ENCODE measurements at places on chromosomes 16 and 17.

DNA sequence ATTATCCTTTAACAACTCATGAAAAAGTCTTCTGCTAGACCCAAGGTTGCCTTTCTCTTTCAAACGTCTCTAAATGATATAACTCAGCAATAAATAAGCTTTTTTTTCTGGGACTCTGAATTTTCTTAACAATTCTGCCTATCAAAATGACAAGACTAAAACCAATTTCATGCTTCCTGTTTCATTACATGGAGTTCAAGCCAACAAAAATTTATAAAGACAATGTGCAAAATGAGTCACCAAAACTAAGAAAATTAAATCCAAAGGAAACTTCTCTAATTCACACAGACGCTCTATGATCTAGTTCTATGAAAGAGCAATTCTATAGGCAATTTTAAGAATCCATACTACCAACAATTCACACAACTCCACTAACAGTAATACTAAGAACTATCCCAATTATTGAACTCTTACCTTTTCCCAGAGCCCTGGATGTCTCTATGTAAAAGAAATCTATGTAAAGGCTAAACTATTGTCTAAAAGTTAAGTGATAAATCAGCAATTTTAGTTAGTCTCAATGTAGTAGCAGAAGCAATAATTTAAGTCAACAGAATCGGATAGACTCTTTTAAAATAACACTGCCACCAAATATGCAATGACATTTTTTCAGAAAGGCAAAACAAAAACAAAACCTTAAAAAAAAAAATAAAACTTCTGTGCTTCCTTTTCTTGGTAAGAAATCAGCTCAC, 44.2 kb downstream of the ZZEF1 start:
- DNase-seq: no peak

DNA sequence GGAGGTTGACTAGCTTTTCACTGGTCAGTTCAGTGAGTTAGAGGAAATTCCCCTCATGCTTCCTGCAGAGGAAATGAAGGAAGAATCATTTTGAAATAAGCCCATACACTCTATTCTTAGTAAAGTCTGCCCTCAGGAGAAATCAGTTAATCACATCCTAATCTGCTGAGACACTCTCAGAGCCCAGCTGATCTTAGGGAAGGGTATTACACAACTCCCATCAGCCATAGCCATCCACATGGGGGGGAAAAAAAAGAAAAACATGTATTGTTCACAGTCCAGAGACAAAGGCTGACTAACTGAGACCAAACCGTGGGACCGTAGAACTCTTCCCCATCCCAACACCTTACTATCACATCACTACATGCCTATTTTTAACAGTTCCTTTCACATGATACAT, 722.3 kb downstream of the CDH8 start:
- no peak for DNase-seq

GRCh38 chr17:44930667-44931066, 15.4 kb upstream of the GFAP start:
- DNase-seq: no peak

- no peak for DNase-seq
Measured at GRCh38 chr17:65259281-65259680, 122.1 kb downstream of the RGS9 start.

- DNase-seq: peak; percentile 86
Measured at GRCh38 chr17:82351713-82352488, 7.1 kb upstream of the TEX19 start.

- DNase-seq: no peak
Measured at GRCh38 chr17:17177176-17177575, 29.0 kb downstream of the PLD6 start.

DNA sequence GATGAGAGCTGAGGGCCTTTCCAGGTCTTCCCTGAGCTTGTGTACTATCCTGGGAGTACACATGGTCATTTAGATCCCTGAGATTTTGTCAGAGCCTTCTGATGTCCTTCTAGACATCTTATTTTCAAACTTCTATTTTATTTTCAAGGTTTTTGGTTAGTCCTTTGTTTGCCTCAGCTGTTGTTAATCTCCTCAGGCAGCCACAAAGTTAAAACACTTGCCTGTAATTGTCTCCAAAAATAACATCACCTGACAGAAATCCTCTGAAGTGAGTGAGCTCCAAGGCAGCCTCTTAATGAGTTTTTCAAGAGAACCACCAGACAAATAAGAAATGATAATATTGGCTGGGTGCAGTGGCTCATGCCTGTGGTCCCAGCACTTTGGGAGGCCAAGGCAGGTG, 43.8 kb upstream of the CPHXL start:
- no peak for DNase-seq

DNA sequence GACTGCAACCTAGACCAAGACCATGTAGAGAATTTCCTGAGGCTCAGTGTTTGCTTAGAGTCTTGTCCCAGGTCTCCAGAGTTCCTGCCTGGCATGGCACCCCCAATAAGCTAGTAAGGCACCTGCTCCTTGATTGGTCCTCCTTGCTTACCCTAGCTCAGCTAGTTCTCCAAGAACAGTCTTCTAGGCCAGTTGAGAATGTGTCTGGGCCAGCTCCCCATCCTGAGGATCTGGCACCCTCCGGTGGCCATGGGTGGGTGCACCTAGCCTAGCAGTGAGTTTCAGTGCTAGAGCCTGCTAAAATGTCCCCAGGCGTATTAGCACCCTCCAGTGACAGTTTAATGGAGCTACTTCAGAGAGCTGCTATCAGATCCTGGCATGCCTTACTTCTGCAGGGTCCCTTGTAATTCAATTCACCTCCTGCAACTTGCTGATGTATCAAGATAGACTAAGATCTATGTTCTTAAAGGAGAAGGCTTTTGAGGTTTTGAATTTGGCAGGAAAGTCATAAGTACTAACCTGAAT, 44.4 kb upstream of the MED13 start:
- peak; percentile 85 for DNase-seq

GRCh38 chr16:28204204-28204603, 7.6 kb downstream of the XPO6 start:
- DNase-seq: no peak

Data from Daoy (cell line).